T-helper 9 cell (primary cell): ENCODE measurements at places on chromosomes 1 and 21.

- DNase-seq: no peak
These were observed 15.1 kb upstream of the AIM2 start for GRCh38 chr1:159091607-159092031.

GRCh38 chr1:86169625-86170024, 13.1 kb upstream of the COL24A1 start:
- DNase-seq: no peak

DNA sequence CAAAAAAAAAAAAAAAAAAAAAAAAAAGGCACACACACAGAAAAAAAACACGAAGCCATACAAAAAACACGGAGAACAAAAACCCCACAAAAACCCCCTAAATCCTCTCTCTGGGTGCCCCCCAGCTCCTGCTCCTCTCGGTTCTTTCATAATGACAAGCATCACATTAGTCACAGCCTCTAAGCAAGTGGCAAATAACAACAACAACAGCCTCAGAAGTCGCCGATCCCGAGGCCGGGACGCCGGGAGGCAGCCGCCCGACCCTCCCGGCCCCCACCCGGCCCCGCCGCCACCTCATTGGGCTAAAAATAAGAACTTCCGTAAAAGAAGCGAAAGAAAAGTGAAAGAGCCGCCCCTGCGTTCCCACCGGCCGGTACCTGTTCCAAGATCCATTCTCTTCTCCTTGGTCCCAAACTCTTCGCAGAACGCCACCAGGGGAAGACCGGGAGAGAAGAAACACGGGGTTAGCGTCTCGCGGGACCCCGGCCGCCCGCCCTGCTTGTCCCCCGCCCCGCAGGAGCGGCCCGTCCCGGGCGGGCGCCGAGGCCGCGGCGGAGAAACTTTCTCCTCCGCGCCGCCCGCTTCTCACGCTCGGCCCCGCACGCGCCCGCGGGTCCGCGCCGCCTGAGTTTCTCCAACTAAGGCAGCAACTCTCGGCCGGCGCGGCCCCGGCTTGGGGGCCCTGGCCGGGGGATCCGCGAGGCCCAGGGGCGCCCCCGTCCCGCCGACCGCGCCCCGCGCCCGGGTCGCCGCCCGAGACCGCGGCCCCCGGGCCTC, 102.8 kb downstream of the CASZ1 start:
- peak; percentile 30 for DNase-seq

DNA sequence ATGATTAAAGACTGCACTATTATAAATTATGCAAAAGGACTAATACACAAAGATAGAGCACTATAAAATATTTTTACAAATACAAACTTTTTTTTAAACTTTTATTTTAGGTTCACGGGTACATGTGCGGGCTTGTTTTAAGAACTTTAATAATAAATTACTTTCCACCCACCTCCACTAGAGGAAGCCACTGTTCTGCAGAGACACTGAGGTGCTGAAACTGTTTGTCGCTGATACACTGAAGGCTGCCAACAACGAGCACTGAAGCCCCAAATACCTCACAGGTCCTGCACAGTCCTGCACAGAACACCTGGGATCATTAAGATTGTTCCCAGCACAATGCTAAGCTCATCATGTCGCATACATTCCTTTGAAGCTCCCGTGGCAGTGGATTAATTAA, 19.9 kb downstream of the COA6 start:
- DNase-seq: no peak

DNA sequence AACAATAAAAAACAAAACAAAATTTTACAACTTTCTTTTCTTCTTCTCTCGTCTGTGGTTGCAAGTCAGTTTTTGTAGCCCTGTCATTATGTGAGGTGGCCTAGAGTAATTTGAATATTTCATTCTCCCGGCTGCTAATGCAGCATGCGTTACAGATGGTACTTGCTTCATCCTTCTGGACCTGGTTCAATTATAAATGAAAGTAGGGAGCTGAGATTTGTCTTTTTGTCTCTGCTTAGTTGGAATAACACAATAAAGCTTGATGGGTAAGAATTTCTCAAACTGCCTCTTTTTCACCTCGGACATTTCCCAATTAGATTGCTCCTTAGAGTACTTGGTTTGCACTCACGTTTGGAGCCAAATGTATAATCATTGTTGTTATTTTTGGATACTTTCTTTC, 201.6 kb downstream of the PBX1 start:
- DNase-seq: no peak

DNA sequence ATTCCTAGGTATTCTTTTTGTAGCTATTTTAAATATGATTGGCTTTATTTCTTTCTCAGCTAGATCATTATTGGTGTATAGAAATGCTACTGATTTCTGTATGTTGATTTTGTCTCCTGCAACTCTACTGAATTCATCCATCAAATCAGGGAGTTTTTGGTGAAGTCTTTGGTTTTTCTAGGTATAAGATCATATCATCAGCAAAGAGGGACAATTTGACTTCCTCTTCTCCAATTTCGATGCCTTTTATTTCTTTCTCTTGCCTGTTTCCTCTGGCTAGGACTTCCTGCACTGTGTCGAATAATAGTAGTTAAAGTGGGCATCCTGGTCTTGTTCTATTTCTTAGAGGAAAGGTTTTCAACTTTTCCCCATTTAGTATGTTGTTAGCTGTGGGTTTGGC, 27.5 kb upstream of the PRKACB start:
- DNase-seq: no peak

- no peak for DNase-seq
These were observed 202.9 kb downstream of the TBX15 start for GRCh38 chr1:118785246-118785645.

DNA sequence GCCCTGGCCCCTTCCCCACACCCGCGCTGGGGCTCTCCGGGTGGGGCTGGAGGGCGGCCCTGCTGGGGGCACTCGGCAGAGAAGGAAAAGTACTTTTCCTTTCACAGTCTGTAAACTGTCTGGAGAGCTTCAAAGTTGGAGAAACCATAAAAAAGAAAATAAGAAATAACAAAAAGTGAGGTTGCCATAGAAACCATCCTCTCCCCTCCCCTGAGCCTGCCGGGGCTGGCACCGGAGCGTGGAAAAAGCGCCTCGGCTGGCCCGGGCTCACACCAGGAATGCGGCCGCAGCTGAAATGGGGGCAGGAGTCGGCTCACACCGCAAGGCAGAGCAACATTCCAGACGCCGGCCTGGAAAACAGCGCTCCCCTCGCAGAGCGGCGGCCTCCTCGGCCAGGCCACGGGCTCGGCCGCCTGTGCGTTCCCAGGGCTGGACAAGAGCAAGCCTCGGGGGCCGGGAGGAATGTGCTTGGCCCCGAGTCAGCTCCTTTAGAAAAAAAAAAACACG, 69.2 kb downstream of the MORN1 start:
- no peak for DNase-seq

DNA sequence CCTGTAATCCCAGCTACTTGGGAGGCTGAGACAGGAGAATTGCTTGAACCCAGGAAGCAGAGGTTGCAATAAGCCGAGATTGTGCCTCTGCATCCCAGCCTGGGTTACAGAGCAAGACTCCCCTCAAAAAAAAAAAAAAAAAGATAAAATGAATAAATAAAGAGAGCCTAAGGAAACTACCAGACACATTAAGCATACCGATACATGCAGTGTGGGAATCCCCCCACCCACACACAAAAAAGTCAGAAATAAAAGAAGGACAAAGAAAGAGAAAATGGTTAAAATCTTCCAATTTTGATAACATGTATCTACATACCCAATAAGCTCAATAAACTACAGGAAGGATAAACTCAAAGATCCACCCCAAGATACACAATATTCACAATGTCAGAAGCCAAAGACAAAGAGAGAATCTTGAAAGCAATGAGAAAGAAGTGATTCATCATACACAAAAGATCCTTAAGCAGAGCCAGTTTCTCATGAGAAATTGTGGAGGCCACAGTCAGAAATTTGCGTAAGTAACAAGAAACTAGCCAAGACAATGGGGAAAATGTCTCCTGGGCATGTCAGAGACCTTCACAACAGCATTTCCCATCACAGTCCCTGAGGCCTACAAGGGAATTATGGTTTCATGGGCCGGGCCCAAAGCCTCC, 1197.0 kb downstream of the AMY1C start:
- DNase-seq: no peak

- no peak for DNase-seq
These were observed 25.9 kb downstream of the KRTAP19-8 start for GRCh38 chr21:31012133-31013089.

DNA sequence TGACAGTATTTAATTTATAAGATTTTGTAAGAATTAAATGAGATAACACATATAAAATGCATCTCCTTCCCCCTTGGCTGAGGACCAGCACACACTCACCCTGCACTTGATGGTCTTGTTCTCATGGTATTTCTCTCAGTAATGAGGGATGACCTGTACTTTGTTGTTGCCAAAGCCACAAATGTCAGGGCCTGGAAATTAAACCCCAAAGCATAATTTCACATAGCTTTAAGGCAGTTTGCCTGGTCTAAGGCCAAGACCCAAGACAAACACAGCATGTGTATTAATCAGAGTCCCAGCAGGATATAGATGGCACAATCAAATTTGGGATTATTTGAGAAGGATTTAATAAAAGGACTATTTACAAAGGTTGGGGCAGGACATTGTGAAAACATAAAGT, 48.6 kb upstream of the EPS15 start:
- DNase-seq: no peak

GRCh38 chr1:153587314-153587713, 21.7 kb upstream of the S100A2 start:
- DNase-seq: no peak

DNA sequence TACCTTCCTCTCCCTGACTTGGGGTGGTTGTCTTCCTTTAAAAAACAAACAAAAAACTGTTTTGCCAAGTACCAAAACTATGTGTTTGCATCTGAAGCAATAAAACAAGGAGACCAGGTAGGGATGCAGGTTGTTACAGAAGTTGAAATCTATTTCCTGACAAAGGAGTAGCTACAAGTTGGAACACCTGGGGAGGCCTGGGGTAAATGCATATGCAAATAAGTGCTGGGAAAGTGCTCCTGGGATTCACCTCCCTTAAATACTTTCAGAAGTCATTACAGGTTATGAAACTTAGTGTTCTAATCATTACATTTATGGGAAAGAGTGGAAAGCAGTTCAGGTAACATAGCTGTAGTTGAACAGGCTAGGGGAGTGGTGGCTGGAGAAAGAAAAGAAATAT, 1.9 kb upstream of the TSNAX start:
- no peak for DNase-seq

- DNase-seq: no peak
These were observed 28.8 kb downstream of the ABCG1 start for GRCh38 chr21:42247716-42248115.

DNA sequence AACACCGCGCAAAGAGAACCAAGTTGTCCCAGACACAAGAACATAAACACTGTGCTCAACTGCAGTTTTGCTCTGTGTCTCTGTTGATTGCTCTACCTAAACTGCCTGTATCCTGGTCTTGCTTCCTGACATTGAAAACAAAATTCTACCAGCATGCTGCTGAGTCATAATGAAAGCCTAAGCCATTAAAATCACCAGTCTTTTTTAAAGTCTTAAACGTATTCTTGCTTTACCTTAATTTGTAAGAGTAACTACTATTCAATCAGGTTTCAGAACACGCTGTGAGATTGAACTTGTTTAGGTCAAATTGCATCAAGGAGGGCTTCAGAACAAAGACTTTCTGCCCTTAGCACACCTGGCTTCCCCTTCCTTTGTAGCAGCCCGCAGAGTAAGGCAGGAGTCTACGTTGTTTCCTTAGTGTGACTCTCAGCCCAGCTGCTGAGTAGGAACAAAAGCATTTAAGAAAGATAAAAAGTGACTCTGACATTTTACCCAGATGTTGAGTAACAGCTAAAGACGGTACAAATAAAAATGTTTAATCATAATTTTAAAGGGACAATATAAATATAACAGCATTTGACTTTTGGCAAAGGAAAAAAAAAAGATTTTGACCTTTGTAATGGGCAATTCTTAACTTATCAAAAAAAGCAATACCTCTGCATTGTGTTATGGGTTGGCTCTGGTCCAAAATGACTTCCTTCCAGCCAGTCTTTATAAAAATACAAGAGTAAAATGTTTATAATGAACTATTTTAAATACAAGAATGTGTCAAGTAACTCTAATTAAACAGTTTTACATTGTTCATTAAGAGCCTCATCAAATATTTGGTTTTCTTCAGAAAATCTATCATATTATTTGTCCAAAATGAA, 186.9 kb upstream of the ADGRL4 start:
- DNase-seq: no peak
